ENCODE measurements at places on chromosomes 1 and 21. TPM values are rescaled to one million over a fixed set of nuclear protein-coding genes. Genes with fewer than 3 reads are reported as not detected.

COL9A2 gene
- total RNA-seq = 4.9 TPM

PDPN gene
- total RNA-seq = 1.3 TPM

CFHR2 gene
- total RNA-seq = not detected

RXRG gene
- total RNA-seq = not detected

RGS7 gene
- total RNA-seq = 0.50 TPM

LYST gene
- 1.0 TPM for total RNA-seq

DDR2 gene
- 80.9 TPM for total RNA-seq

ELAVL4 gene
- total RNA-seq = not detected

LELP1 gene
- not detected for total RNA-seq

HNRNPR gene
- 67.9 TPM for total RNA-seq

PPIAL4G gene
- total RNA-seq = not detected

LAMTOR5 gene
- 177 TPM for total RNA-seq

CNKSR1 gene
- total RNA-seq = 0.17 TPM

SLC22A15 gene
- 0.30 TPM for total RNA-seq

ATP6V1G3 gene
- total RNA-seq = not detected

FMOD gene
- 2.2 TPM for total RNA-seq

SMG5 gene
- 33.0 TPM for total RNA-seq

CHODL gene
- total RNA-seq = 0.15 TPM

IPO13 gene
- 21.4 TPM for total RNA-seq

EPHA8 gene
- total RNA-seq = not detected

IGSF3 gene
- 0.45 TPM for total RNA-seq

ACTA1 gene
- total RNA-seq = not detected

TFF3 gene
- not detected for total RNA-seq

ZRANB2 gene
- 30.9 TPM for total RNA-seq

FAM167B gene
- total RNA-seq = 0.30 TPM

TMEM125 gene
- total RNA-seq = not detected

ADAMTSL4 gene
- 25.6 TPM for total RNA-seq

AZIN2 gene
- total RNA-seq = 5.2 TPM

KIF14 gene
- 10.0 TPM for total RNA-seq

AMY1C gene
- not detected for total RNA-seq

BATF3 gene
- 1.8 TPM for total RNA-seq

UMODL1 gene
- not detected for total RNA-seq

HSD3B2 gene
- not detected for total RNA-seq

NR1I3 gene
- not detected for total RNA-seq

LDLRAP1 gene
- 9.7 TPM for total RNA-seq

A3GALT2 gene
- not detected for total RNA-seq

TCEA3 gene
- 5.9 TPM for total RNA-seq

UTS2 gene
- total RNA-seq = 0.17 TPM

CROCC gene
- total RNA-seq = 12.0 TPM

TMEM61 gene
- not detected for total RNA-seq

FLG gene
- not detected for total RNA-seq

KRTAP21-2 gene
- not detected for total RNA-seq

BCAN gene
- total RNA-seq = not detected

MSH4 gene
- not detected for total RNA-seq

PHC2 gene
- 163 TPM for total RNA-seq

COL16A1 gene
- 39.8 TPM for total RNA-seq

ADGRB2 gene
- total RNA-seq = 5.9 TPM

MFAP2 gene
- 26.4 TPM for total RNA-seq

NFASC gene
- total RNA-seq = 1.2 TPM

MRPL9 gene
- 90.7 TPM for total RNA-seq

ZNF496 gene
- total RNA-seq = 43.9 TPM

Data from bronchus fibroblast of lung (primary cell).